Activated CD8-positive, alpha-beta memory T cell treated with anti-CD3 and anti-CD28 coated beads for 1 hour (primary cell): ENCODE measurements at places on chromosomes 13 and 19.

- no peak for DNase-seq
These were observed 62.9 kb upstream of the URI1 start for GRCh38 chr19:29878973-29879654.

DNA sequence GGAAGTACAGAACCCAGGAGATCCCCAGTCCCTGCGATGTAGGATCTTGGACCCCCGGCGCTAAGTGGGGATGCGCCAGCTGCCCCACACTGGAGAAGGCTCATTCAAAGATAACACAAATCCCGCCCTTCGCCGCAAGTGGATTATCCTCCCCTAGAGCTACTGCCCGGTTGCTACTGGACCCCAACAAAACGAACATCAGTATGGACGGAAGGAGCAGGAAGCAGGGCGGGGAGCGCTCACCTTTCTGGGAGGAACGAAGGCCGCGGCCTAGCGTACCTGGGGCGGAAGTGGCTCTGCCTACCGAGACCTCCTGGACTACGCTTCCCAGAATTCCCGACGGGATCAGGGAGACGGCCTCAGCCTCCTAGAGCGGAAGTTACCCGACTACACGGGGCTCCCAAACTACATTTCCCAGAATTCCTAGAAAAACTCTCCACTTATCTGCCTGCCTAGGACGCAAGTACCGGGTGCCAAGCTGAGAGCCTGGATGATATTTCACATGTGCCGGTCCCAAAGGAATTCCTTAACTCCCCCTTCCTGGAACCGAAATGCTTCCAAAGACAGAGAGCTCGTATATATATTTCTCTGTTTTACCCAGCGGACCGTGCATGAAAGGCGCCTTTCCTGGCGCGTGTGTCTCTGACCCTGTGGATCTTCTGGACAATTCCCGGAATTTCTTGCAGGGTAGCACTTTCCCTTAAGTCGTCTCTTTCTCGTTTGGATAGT lies at the start of gene ZNF112:
ZNF112 (minus strand) TSS at position 298 of the 729 bp plus-strand sequence. CDS start 16,141 bp downstream, outside the sequence.
- DNase-seq = no peak

- DNase-seq = no peak
These were observed 296.5 kb downstream of the ZNF536 start for GRCh38 chr19:30668521-30669155.

- no peak for DNase-seq
These were observed 122.1 kb downstream of the COG6 start for GRCh38 chr13:39777527-39778061.

GRCh38 chr13:43113603-43114002 lies 90.2 kb downstream of the DNAJC15 start:
- no peak for DNase-seq

GRCh38 chr13:26653842-26654241 lies 96.4 kb downstream of the WASF3 start:
- no peak for DNase-seq

DNA sequence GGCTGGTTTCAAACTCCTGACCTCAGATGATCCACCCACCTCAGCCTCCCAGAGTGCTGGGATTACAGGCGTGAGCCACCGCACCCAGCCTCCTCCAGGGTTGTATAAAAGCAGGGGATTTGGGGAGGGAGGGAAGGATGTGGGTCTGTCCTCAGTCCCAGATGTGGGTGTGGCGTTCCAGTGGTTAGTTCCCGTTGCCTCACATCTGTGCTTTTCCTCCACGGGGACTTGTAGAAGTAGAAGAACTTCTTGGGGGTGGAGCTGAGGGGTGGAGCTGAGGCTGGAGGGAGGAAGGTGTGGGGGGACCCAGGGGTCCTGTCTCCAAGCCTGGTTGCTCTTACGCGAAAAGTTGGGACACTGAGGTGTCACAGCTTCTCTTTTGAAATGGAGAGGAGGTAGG lies 514 bp upstream of the MCEMP1 start:
- no peak for DNase-seq

DNA sequence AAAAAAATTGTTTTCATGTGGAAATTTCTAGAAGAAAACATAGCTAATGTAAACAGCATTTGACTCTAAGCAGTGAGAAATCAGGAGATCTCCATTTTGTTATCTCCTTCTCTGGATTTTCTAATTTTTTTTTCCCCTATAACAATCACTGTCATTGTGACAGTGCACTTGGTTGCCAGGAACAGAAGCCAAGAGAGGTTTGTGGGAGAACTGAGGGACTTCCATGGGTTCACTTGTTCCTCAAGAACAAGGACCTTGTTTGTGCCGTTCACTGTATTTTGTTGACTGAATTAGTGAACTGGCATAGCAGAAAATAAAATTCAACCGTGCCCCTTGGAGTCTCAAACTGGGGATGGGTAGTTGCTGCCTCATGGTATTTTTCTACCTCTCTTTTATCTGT lies 17.1 kb downstream of the SHISA7 start:
- DNase-seq = no peak

GRCh38 chr19:22545751-22546150 lies 88.4 kb upstream of the ZNF492 start:
- no peak for DNase-seq

- no peak for DNase-seq
These were observed 96.8 kb downstream of the ATP8A2 start for GRCh38 chr13:25468325-25469168.
